ENCODE measurements at places on chromosomes 5 and 9.

GRCh38 chr5:77262697-77263096 lies 52.2 kb downstream of the PDE8B start:
- no peak for DNase-seq

DNA sequence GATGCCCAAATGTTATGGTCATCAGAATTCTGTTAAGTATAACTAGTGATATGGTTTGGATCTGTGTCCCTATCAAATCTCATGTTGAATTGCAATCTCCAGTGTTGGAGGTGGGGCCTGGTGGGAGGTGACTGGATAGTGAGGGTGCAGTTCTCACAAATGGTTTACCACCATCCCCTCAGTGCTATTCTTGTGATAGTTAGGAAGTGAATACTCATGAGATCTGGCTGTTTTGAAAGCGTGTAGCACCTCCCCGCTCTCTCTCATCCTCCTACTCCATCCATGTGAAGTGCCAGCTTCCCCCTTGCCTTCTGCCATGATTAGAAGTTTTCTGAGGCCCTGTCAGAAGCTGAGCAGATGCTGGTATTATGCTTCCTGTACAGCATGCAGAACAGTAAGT lies 359.5 kb downstream of the TMEM167A start:
- no peak for DNase-seq

DNA sequence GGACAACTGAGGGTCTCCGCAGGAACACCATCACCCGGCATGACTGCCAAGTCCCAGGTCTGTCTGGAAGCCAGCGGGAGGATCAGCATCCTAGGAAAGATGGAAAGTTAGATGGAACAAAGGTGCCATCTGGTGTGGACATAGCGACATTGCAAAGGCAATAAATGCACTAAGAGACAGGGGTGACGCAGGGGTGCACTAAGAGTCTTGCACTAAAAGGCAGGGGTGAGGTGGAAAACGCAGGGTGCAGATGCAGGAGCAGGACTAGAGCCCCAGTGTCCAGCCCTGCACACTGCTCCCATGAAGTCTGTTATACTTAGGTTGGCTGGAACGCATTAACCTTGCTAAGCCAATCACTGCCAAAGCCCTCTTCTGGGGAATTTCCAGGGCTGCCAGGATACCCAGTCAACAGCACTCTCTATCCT lies 15.5 kb downstream of the ATOX1 start:
- DNase-seq = no peak

DNA sequence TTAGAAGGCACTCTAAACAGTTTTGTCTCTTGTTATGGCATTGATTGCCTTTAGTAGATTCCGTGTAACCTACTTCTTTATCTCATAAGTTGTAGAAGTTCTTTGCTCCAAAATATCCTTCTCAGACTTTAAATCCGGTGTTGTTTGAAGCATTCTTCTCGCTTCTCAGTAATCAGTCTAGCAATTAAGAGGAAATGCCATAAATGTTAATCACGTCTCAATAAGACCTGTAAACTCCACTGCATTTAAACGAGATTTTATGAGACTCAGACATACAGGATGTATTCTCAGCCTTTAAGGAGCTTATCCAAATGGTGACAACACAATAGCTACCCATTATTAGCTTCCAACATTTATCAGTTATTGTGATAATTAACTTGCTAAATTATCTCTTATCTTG lies 7.7 kb upstream of the C5 start:
- DNase-seq = no peak

GRCh38 chr9:15289603-15290002 lies 17.4 kb downstream of the TTC39B start:
- DNase-seq = no peak

GRCh38 chr9:113462781-113463286 lies 693 bp upstream of the RGS3 start:
- no peak for DNase-seq

GRCh38 chr9:102434545-102434944 lies 560.6 kb upstream of the CYLC2 start:
- no peak for DNase-seq

GRCh38 chr5:61534481-61535267 lies 202.6 kb downstream of the ZSWIM6 start:
- no peak for DNase-seq

DNA sequence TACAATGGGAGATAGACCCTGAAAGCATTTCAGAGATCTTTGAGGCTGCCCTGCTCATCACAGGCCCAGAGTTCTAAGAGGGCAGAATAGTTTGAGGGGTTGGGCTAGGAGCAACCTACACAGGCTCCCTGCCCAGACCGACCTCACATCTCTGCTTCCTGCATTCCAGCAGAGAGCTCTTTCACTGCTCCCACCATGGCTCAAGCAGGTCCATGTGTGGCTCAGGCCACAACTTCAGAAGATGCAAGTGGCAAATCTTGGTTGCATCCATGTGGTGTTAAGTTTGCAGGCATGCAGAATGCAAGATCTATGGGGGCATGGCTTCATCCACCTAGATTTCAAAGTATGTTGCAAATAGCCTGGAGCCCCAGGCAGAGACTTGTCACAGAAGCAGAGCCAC lies 39.0 kb downstream of the GDA start:
- no peak for DNase-seq

DNA sequence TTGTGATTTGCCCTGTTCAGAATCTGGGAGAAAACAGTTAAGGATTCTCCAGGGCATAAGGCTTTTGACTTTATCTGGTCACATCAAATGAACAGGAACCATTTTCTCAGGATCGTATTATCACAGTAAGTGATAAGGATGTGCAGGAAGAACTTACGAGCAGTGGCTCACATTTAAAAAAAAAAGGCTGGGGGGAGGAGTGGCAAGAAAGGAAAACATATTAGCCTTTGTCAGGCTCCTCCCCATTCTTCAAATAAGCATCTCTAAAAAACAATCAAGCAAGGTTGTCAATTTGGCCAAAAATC lies 234.3 kb upstream of the TMEM161B start:
- DNase-seq = no peak

GRCh38 chr5:16013334-16014065 lies 166.1 kb downstream of the MARCHF11 start:
- DNase-seq = no peak

DNA sequence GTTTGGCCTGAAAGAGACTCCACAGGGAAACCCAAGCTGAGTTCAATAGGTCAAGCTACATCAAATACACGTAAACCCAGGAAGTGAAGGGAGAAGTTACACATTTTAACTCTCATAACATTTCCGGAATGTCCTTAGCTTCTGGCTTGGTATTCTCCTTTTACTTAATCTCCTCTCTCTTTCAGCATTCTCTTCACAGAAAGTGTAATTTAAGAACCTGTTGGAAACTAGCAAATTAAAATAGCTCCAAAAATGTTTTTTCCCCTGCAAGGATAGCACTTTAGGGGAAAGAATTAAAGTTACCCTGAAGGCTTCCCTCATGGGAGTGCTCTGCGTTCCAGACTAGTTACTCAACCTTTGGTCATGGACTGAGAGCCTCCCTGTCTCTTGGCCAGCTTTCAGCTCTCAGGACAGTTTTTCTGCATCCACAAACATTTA lies 292.7 kb upstream of the TARS1 start:
- DNase-seq = no peak

DNA sequence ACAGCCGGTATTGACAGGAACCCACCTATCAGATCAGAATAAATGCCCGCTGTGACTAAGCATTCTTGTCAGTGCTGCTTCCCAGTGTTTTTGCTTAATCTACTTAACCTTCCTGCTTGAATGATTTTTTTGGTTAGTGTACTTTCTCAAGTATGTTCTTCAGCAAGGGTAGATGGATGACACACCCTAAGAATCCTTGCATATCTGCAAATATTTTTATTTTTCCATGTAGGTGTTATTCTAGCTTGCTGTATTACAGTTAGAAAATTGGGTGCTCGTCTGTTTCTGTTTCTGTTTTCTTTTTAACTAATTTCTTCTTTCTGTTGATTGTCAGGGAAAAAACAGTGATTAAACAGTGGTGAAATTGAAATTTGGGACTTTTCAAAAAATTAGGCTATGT lies 64.5 kb downstream of the SEC61B start:
- DNase-seq = no peak

Data from T-helper 2 cell (primary cell).